CD4-positive, alpha-beta T cell treated with Interleukin-17A for 1 hour (primary cell): ENCODE measurements at places on chromosomes 7 and 10.

DNA sequence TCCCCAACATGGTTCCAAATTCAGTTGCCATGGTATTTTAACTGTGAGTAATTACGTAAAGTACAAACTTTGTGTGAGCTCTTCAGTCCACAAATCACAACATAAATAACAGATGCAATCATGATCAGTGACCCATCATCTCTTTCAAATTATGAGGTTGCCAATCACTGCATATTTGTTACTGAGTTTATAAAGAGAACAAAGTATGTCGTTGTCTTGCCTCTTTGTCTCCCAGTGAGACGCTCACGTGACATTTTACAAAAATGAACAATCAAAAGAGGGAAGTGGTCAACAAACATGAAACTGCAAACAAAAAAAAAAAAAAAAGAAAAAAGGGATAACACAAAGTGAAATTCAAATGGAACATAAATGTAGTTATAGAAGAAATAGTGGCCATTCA lies 122.7 kb upstream of the PDSS1 start:
- no peak for DNase-seq

DNA sequence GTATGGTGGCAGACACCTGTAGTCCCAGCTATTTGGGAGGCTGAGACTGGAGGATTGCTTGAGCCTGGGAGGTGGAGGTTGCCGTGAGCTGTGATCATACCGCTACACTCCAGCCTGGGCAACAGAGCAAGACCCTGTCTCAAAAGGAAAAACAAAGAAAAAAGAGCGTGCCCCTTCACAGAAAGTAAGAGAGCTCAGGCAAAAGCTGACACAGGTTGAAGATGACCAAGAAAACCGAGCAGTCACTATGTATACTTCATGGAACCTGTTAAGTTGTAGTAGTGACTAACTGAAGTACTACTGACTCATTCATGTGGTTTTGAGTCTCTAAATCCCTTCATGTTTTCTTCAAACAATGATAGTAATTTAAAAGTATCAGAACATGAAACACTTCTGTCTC lies 1.2 kb upstream of the PRRT4 start:
- no peak for DNase-seq

DNA sequence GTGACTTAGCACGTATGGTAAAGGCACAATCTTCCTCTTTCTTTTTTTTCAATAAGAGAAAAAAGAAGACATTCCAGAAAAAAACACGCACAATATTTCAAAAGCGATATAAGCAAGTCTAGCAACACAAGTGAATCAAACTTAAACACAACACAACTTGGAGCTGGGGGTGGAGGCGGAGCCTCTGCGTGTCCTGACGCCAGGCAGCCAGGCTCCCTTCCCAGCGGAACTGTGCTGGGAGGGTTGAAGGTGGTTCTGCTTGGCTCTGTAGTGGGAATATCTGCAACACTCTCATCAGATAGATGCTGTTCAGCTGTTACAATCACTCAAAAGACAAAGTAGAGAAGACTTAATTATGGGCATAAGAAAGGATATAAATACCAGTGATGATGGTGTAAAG lies 211.4 kb downstream of the WDR37 start:
- DNase-seq, result no peak

DNA sequence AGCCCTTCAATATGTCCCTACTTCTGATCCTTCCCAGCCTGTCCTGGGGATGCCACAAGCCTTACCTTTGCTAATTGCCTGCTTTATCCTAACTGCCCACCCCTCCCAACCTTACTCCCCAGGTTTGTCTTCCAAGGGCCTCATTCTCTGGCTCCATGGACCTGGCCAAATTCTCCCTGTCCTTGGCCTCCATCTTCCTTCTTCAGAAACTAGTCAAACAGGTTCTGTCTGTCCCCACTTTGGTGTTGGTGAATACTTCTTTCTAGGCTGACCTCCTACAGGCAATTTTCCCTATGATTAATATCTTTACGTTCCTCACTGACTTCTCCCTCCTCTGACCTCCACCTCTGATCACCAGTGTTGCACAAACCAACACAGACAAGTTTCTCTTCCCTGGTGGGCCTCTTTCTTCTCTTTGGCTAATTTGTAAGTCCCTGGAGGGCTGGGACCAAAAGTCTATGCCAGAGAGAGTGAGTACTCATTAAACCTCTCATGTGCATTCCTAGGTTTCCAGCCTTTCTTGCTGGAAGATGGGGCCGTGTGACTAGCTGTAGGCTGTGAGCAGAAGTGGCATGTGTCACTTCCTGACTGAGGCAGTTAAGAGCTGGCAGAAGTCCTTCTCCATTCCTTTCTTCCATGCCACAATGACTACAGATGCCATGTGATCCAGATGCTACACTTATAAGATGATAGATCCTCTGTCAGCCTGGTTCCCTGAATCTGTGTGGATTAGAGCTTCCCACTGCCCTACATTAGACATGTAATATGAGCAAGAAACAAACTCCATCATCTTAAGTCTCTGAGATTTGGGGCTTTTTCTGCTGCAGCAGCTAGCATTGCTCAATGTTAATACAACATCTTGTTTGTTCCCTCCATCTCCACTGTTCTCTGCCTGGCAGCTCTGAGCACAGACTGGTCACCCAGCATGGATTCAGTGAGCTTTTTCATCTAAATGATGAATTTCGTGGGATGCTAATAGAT lies 382.7 kb downstream of the RPS24 start:
- no peak for DNase-seq

DNA sequence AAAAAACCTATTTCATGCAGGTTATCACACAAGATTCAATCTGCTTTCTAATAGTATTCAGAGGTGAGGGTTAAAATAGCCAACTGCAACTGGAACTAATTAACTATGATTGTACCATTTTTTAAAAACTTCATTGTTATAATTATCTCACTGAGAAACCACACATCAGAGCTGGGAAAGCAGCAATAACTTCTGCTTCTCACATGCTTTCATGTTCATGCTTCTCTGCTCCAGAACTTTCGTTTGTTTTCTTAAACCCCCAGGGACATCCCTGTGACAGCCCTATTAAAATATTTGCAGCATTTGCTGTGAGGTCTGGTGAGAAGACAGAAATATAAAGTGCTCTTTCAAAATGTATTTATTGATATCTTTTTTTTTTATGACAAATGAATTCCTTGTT lies 389.0 kb upstream of the SORCS1 start:
- no peak for DNase-seq

DNA sequence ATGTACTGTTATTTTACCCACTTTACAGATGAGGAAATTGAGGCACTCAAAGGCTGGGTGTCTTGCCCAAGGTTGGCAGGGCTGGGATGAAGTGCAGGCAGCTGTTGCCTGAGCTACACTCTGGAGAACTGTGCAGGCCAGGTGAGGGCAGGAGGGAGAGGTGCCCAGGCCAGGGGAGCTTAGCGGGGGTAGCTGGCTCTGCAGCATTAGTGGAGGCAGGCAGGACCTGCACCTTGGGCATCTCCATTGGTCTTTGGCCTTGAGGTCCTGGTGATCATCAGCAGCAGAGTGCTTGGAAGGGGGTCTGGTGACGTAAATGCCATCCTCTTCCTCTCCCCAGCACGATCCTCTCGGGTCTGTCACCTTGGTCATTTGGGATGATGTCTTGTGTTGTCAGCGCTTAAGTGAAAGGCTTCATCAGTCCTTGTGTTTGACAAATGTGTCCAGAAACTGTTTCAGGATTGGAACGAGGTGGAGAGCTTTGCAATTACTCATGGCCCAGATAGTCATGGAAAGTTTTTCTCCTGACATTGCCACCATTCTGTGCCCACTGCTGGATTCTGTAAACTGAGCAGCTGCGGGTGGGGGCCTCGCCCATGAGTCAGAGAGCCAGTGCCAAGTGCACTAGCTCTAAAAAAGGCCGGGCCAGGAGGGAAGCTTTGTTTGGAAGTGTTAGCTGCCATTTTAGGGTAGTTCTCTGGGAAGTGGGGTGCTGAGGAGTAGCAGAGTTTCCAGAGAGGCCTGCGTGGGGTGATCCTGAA lies 47.6 kb downstream of the TSPAN15 start:
- no peak for DNase-seq

DNA sequence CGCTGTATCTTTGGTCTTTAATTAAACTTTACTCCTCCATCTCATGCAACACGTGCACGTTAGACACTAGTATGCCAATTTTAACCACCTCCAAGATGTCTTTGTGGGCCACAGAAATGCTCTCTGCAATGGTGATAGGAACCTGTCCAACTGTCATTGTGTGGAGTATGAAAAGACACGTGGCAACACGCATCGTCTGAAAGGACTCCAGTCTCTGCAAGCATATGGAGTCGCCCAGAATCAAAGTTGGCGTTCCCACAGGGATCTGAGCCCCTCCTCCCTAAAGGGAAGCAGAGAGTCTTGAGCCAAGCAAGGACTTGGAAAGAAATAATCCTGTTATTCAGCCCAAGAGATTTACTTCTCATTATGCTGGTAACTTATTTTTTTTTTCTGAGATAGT lies 301.1 kb downstream of the CALN1 start:
- DNase-seq, result no peak

- DNase-seq, result no peak
Measured at GRCh38 chr10:95355301-95355700, 64.5 kb upstream of the PDLIM1 start.

DNA sequence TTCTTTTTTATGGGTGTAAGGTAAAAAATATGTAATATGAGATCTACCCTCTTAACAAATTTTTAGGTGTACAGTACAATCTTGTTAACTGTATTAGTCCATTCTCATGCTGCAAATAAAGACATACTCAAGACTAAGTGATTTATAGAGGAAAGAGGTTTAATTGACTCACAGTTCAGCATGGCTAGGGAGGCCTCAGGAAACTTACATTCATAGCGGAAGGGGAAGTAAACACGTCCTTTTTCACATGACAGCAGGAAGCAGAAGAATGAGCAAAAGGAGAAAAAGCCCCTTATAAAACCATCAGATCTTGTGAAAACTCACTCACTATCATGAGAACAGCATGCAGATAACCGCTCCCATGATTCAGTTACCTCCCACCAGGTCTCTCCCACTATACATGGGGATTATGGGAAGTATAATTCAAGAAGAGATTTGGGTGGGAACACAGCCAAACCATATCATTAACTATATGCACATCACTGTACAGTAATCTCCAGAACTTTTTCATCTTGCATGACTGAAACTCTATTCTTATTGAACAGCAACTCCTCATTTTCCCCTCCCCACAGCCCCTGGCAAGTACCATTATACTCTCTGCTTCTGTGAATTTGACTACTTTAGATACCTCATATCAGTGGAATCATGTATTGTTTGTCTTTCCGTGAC lies 127.4 kb downstream of the WNT2 start:
- no peak for DNase-seq

DNA sequence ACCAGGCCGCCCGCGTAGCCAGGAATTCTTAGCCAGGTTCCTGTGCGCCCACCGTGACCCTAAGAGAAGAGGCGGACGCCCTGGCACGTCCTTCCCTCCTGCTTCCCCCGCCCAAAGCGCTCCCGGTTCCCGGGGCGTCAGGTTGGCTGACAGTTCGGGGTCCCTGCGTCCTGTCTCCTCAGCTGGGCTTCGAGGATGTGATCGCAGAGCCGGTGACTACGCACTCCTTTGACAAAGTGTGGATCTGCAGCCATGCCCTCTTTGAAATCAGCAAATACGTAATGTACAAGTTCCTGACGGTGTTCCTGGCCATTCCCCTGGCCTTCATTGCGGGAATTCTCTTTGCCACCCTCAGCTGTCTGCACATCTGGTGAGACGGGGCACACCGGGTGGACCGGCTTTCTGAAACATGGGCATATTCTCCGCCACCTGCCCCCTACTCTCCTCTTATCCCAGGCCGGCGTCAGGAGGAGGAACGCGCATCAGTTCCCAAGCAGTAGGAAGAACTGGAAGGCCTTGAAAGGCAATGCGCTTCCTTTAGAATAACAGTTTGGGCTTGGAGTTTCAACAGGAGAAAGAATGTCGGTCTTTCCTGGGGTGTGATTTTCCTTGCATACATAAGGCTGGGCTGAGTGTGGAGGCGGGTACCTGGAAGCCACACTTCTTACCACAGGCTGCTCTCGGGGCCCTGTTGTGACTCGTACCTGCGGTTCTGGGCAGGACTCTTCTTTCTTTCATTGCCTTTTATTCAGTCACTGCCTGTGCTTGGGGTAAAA lies 728 bp downstream of the CAV2 start:
- peak; percentile 31 for DNase-seq

DNA sequence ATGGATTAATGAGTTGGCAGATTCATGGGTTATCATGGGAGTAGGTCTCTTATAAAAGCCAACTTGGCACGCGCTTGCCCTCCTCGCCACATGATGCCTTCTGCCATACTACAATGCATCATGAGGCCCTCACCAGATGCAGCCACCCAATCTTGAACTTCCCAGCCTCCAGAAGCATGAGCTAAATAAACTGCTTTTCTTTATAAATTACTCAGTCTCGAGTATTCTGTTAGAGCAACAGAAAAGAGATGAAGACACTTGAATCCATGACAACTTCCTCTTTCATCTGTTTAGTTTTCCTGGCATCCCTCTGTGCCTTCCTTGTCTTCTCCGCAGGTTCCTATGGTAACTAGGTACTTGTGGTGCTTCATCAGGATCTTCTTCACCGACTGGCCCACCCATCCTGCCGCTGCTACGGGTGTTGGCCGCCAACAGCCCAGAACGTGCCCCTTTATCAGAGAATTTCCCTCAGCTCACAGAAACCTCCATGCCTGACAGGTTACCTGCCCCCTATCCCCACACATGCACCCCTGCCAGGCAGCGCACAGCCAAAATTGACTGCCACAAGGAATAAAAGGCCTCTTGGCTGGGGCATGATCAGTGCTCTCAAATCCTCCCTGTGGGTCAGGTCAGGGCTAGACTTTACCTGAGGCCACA lies 28.0 kb upstream of the PPIF start:
- no peak for DNase-seq

GRCh38 chr10:78474743-78475142 lies 441.1 kb downstream of the RPS24 start:
- DNase-seq, result no peak

DNA sequence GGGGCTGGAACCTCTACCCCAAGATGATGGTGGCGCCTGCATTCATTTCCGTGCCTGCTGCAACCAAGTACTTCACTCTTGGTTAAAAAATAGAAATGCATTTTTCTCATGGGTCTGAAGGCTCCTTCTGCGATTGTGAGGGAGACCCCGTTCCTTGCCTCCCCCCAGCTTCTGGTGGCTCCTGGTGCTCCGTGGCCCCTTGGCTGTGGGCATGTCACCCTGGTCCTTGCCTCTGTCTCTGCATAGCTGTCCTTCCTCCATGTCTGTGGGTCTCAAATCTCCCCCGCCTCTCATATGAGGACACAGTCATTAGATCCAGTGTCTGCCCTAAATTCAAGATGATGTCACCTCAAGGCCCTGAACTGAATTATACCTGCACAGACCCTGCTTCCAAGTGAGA lies 317.9 kb downstream of the TCERG1L start:
- DNase-seq, result no peak

GRCh38 chr7:111951052-111951451 lies 255.1 kb downstream of the DOCK4 start:
- DNase-seq, result no peak

- DNase-seq, result no peak
Measured at GRCh38 chr7:48429117-48429516, 257.9 kb downstream of the ABCA13 start.

DNA sequence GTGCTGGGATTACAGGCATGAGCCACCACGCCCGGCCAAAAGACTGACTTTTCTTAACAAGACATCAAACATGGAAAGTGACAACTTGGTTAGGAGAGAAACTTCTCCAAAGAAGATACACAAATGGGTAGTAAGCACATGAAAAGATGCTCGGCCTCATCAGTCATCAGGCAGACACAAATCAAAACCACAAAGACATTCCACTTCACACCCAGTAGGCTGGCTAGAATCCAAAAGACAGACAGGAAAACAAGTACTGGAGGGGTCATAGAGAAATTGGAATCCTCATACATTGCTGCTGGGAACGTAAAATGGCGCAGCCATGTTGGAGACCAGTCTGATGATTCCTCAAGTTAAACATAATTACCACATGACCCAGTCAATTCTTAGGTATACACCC lies 16.4 kb downstream of the SEPHS1 start:
- DNase-seq, result no peak

- DNase-seq, result no peak
Measured at GRCh38 chr10:47253651-47254375, 46.2 kb upstream of the GDF10 start.
